ENCODE measurements at places on chromosomes 1 and 21.

GRCh38 chr21:46136739-46137349, 18.5 kb downstream of the FTCD start:
- no peak for DNase-seq

GRCh38 chr1:231099996-231100767, 60.1 kb upstream of the FAM89A start:
- no peak for DNase-seq

GRCh38 chr1:212495766-212496494, 63.2 kb downstream of the NENF start:
- no peak for DNase-seq

DNA sequence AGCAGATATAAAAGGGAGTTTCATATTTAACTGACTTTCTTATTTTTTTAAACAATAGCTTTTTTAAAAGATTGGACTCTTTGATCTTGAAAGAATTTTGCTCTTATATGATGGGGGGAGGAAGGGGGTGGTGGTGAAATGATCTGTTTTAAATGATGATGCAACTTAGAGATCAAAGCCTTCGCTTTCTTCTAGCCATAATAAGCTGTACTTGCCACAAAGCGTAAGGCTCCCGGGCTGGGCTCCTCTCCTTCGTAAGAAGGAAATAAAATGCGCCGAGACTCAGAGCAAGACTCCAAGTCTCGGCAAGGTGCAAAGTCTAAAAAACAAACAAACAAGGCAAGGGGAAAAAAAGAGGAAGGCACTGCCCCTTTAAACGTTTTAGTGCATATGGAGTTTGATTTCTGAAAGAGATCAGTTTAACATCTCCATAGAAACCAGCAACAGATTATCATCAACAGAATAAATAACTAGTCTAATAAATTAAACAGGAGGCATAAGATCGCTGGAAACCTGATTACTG, 3.3 kb downstream of the CASZ1 start:
- peak; percentile 13 for DNase-seq

DNA sequence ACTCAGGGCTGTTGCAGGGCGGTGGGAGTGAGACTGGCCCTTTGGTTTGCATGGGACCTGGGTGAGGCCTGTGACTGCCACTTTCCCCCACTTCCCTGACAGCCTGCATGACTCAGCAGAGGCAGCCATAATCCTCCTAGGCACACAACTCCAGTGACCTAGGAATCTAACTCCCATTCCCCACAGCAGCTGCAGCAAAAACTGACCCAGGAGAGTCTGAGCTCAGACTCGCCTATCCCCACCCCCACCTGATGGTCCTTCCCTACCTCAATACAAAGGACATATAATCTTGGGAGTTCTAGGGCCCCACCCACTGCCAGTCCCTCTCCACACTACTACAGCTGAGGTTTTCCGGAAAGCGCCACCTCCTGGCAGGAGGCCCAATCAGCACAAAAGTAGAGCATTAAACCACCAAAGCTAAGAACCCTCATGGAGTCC, 26.7 kb downstream of the NDC1 start:
- DNase-seq: no peak

GRCh38 chr1:54844564-54844963, 42.4 kb downstream of the DHCR24 start:
- no peak for DNase-seq

DNA sequence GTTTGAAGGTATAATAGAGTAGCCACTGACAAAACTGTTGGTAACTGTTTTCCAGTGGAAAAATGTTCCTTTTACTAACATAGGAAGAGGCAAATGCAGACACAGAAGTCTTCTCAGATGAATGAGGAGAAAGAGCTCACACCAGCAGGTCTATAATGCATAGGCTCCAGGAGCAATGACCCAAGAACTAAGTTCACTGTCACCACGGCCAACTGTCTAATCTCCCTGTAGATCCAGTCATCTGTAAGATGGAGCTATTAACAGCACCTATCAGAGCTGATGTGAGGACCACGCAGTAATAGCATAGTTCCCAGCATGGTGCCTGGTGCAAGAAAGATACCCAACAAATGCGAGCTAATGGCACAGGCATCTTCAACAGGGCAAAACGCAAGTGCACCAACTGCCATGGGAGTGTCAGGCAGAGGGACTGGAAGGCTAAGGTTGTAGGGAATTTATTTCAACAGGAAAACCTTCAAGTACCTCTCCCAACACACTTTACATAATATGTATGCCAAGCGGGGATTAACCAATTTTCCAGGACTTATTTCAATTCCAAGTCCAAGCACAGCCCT, 12.9 kb downstream of the GNB1 start:
- DNase-seq: no peak

- DNase-seq: peak; percentile 52
Observed at GRCh38 chr1:11961230-11961629, 19.0 kb upstream of the MFN2 start.

DNA sequence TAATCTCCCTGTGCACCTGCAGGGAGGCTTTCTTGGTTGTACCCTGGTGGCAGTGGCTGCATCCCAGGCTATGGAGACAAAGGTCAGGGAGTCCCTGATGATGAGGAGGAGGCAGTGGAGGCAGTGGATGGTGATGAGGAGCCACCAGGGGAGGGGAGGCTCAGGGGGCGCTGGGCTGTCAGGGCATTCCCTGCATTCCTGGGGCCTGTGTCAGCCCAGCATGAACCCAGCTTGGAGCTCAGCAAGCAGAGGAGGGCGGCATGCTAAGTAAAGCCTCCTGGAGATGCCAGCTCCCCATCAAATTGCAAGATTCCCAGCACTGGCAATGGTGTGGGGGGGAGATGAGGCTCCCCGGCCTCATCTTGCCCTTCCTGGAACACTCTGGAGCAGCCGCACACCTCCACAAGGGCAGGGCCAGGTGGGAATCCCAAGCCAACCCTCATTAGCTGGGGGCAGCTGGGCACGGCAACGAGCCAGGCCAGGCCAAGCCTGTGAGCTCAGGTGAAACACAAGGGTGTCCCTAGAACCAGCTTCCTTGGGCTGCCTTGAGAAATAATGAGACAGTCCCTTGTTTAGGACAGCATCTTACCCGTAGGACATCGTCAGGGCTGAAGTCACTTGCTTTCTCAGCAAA, 469.5 kb downstream of the MATN1 start:
- DNase-seq: no peak

- no peak for DNase-seq
Observed at GRCh38 chr1:57013522-57013921, 47.7 kb upstream of the C8B start.

DNA sequence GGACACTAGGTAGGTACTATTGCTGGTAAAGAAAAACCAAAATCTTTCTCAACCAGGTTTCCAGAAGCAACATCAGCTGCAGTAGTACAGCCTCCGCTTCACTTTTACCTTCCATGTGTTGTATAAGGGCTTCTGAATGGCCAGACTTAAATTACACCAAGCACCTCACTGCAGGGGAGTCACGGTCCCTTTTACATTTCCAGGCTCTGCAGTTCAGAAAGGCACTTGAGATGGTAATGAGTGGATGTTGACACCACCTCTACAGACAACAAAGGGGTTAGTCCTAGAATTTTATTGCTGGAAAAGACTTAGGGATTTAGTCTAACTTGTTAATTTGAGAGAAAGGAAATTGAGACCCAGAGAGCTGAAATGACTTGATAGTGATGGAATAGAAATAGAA, 12.0 kb upstream of the DUSP12 start:
- no peak for DNase-seq

Data from AG10803 (cell line).